ENCODE measurements at places on chromosomes 7 and 10.

GRCh38 chr7:3464900-3465622 is 164.0 kb downstream of the SDK1 start:
- no peak for DNase-seq

DNA sequence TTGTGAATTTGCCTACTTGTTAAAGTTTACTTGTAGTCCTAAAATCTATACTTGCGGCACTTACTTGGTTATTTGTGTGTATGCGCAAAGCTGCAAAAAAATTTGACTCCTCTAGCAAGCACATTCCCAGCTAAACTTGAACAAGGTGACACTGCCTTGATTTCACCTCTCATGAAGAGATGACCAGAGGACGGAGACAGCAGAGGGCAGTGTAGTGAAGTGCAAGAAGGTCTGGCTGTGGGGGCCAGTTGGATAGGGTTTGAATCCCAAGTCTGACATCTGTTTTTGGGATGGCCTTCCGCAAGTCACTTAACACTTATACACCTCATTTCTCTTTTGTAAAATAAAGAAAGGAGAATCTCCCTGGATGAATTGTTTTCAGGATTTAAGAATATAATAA is 15.7 kb downstream of the SLK start:
- no peak for DNase-seq

DNA sequence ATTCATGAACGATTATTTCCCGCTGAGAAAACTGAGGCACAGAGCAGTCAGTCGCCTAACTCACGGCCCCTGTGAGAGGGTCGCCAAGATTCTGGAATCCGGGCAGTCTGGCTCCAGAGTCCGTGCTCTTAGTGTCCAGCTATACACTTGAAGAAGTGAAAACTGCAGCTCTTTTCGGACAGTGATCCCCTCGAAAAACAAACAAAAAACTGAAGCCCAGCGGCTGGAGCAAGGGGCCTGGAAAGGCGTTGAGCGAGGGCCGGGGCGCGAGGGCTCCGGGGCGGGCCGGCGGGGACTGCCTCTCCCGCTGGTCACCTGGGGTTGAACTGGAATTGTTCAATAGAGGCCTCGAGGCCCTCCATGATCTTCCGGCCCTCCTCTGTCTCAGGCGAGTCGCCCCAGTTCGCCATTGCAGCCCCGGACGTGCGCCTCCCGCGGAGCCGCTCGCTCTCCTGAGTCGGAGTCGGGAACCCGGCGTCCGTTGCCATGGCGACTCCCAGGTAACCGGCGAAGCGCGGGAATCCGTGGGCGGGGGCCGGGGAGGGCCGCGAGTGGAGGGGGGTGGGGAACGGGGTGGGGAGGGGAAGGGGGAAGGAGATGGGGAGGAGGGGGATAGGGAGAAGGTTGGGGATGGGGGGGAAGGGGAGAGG is 881 bp downstream of the C10orf67 start:
- DNase-seq, result peak; percentile 79

DNA sequence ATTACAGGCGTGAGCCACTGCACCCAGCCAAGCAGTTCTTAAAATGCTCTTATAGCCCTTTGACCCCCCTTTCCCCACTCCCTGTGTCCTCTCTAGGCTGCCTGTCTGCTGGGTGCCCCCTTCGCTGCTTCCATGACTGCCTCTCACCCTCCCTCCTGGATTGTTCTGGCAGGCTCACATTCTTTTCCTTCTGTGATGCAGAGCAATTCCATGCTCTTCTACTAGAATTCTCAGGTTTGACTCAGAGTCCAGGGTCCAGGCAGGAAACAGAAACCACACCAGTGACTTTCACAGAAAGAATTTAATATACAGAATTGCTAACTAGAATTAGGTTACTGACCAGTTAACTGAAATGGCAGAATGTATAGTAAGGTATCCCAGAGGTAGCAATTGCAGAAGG is 244.8 kb downstream of the BAMBI start:
- peak; percentile 43 for DNase-seq

All from urothelium cell line (cell line).